ENCODE measurements at places on chromosomes 1 and 21. TPM values are rescaled to one million over a fixed set of nuclear protein-coding genes. Genes with fewer than 3 reads are reported as not detected.

DNA sequence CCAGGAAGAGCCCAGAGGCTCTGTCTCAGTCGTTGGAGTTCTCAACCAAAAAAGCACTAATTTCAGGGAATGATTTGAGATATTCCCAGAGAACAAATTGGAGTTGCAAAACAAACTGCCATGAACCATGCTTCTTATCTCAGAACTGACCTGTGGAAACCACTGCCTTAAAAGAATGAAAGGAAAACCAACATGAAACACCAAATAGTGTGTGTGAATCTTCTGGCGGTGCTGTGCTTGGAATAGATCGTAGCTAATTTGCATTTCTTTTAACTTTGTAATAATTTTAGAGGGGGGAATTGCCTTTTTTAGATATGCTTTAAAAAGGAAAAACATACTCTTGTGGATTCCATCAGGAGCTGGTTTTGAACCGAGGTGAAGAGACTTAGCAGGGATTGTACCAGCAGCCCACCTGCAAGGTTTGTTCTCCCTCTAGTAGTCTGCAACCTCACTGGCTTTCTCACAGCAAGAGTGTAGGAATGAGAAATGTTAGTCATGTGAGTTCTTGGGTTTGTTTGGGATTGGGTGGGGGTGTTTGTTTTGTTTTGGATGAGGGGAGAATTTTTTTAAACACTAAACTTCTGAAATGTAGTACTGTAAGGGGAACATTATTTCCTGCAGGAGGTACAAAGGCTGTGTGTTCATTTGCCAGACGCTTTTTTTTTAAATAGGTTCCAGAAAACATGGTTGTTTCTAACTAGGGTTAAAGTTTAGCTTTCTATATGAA is 45.7 kb upstream of the ANGPTL1 start:
- DNase-seq = no peak

GRCh38 chr1:36322041-36322785 is 1.2 kb downstream of the EVA1B start:
- no peak for DNase-seq

DNA sequence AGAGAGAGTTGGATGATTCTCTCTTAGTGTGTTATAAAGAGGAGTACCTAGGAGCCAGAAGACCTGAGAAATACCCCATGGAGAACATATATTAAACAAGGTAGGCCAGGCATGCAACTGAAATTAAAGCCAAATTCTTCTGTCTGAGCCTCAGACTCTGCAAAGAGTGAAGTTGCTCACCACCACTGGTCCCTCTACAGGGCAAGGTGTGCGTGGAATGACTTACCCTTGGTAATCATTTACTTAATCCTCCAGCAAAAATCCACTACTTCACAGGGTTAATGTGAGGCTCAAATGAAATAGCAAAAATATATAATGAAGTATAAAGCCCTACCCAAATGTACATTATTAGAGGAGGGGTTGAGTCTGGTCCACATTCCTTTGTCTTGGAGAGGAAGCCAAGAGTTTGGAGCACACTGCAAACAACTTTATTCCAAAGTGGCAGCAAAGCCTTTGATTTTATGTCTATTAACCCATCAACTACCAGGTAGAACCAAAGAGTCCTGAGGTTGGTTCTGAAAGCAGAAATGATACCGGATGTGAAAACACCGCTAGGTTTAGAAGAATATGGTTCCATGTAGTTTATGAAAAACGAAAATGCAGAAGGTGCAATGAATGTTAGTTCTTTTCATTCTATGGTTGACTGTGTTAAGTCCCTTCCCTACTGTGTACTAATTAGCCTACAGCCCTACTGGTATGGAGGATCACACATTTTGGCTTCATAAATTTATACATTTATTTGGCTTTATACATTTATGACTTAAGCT is 8.5 kb downstream of the SSR2 start:
- DNase-seq = no peak

DYNLT4 gene
- 5.2 TPM for total RNA-seq

Data from lower lobe of right lung (tissue), 2 donors.